Stimulated activated CD4-positive, alpha-beta T cell treated with anti-CD3 and anti-CD28 coated beads, Interleukin-2, amount 100 ng/mL, for 24 hours (primary cell): ENCODE measurements at places on chromosomes 16 and 17.

DNA sequence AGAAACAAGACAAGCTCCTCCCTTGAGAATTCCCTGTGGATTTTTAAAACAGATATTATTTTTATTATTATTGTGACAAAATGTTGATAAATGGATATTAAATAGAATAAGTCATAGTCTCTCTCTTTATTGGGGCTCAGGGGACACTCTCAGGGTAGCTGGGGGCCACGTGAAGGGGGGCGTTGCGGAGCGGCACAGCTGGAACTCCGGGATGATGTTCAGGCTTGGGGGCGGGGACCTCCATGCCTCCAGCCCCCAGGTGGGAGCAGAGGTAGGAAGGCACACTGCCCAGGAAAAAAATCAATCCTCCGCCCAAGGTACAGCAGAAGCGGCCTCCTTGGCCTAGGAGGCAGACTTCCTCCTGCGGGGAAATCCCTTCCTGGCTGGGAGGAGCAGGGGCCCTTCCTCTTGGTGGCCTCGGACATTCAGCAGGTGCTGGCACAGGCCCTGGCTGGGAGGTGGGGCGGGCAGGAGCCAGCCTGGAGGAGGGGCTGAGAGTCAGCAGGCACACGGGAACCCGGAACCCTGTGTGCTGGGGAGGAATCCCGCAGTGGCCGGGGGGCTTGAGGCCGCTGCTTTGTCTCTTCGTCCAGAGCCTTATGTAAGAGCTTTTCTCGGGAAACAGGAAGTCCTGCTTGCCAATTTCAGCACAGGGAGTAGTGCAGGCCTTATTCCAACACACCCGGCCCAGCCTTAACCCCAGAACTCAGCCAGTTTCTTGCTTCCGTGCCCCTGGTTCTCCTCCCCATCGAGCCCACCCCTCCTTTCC lies 591 bp upstream of the TNFSF13 start:
- DNase-seq = no peak

DNA sequence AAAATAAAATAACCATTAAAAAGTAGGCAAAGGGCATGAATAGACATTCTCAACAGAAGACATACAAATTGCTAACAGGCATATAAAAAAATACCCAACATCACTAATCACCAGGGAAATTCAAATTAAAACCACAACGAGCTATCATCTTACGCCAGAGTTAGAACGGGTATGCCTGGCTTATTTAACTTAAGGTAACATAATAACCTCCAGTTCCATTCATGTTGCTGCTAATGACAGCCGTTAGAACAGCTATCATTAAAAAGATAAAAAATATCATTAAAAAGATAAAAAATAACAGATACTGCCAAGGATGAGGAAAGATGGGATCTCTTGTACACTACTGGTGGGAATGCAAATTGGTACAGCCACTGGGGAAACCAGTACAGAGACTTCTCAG lies 89.3 kb downstream of the GAS7 start:
- no peak for DNase-seq

- DNase-seq = no peak
Measured at GRCh38 chr17:51699303-51699702, 439.0 kb downstream of the UTP18 start.

- DNase-seq = no peak
Measured at GRCh38 chr16:84205976-84206691, 15.2 kb downstream of the ADAD2 start.

DNA sequence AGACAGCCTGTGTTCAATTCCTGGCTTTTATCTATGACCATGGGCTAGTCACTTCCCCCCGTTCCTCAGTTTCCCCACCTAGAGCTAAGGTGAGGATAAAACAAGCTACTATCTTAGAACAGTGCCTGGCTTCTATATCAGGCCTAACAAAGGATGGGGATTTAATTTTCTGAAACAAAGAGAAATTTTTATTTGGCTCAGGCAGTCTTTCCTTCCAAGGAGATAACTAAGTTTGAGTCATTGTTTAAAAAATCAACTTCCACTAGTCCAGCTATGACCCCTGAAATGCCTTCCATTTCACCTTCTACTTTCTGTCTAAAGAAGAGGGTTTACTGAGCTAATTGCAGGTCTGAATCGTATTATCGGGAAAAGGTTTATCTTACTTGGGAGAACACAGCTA lies 99.0 kb downstream of the CMIP start:
- no peak for DNase-seq

GRCh38 chr16:50445621-50446555 lies 77.1 kb upstream of the BRD7 start:
- DNase-seq = no peak

GRCh38 chr17:29905086-29905878 lies 24.7 kb downstream of the SSH2 start:
- DNase-seq = no peak

DNA sequence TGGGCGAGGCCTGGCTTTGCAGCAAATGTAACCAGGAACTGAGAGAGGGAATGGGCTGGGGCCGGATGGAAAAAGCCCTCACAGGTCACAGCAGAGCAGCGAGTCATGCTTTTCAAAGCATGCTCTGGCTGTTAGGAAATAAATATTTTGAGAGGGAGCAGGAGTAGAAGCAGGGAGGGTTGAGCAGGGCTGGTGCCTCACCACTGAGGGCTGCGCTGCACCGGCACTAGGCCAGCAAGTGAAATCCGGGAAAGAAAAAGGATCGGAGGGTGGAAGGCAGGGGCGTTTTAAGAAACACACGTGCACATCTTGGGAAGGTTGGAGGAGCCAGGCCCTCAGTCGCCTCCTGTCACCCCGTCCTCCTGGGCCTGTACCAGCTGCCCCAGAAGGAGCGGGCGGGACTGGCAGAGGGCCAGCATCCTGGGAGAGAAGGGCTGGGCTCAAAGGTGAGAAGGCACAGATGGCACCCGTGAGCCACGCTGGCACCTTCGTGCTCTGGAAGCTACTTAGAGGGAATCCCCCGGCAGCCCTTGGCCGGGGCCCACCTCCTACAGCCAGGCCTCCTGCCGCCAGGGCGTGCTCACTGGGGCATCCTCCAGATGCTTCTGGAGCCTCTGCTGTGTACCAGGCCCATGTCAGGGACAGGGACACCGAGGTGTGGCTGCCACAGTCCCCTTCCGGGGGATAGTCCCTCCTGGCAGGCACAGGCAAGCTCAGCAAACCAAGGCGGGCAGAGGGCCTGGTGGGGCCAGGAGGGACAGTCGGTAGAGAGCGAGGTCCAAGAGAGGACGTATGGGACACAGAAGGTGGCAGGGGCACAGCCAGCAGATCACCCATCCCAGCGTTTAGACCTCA lies 71.5 kb upstream of the PLCG2 start:
- no peak for DNase-seq

DNA sequence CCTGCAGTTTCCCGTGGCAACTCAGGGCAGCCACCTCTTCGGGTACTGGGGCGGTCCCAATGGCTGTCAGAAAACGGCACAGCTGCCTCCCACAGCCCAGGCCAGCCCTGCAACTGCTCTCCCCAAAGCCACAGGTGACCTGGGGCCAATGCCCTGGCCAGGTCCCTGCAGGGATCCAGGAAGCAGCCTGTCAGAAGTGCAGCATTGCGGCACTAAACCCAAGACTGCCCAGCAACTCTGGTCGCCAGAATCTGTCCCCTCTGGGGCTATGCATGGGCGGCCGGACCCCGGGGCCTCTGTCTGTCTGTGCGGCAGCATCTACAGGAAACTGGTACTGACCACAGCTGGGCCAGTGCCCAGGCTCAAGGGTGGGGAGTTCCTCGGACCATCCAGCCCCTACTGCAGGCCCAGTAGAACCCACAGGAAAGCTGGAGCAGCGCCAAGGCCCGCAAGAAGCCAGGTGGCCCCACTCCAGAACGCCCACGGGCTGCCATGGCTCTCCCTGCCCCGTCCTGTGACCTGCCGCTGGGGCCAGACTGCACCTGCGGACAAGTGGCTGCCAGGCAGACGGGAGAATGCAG lies 5.5 kb downstream of the CYBC1 start:
- no peak for DNase-seq

DNA sequence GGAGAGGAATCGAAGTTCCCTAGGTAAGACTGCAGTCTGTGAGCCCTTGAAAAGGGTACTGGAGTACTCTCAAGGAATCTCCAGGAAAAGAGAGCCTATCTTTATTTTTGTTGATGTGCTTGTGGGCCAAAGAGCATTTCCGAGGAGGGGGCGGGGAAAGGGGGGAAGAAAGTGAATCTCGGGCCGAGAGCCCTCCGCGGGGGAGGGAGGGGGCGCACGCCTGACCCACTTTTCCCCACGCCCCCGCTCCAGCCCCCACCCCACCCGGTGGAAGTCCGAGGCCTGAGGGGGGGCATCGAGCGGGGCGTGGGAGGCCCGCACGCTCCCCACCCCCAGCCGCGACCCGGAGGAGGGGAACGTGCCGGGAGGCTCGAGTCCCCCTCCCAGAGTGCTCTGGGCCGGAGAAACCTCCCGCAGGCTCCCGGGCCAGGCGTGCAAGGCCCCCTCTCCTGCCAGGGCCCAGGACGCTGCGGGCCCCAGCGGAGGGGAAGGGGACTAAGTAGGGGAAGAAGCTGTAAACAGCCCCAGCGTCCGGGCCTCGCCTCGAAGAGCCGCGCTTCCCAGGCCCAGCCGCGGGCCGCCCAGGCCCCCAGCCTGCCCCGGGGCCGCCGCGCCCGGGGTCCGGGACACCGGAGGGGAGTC lies 444 bp downstream of the HELZ start:
- DNase-seq = peak; percentile 34

- no peak for DNase-seq
Measured at GRCh38 chr16:86107215-86107825, 208.4 kb downstream of the IRF8 start.

- no peak for DNase-seq
Measured at GRCh38 chr16:50781043-50781442, 39.2 kb downstream of the CYLD start.

GRCh38 chr17:72176516-72176851 lies 55.7 kb downstream of the SOX9 start:
- DNase-seq = no peak

DNA sequence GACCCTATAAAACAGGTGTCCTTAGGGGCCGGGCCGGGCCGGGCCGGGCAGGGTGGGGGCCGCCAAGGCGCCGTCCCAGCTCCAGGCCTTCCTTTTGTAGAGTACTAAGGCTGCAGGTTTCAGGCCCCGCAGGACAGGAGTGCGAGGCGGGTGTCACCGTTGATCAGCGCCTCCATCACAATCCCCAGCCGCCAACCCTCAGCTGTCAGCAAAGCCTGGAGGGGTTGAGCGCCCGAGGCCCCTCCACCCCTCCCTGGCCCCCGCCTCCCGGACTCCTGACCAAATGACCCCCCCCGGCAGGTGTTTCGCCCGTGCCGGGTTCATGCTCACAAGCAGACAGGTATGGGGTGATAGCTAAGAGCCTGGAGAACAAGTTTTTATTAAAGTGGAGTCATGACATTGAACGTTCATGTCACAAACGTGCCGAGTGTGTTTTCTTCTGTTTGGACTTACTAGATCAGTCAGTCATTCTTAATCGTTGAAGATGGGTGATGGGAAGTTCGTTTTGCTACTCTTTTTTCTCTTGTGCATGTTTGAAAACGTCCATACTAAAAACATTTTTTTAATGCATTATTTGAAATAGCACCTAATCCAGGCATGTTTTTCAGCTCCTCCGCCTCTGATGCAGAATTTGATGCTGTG lies 534 bp downstream of the ARL2BP start:
- DNase-seq = peak; percentile 38

GRCh38 chr17:27455236-27455913 lies 873 bp upstream of the KSR1 start:
- DNase-seq = no peak

DNA sequence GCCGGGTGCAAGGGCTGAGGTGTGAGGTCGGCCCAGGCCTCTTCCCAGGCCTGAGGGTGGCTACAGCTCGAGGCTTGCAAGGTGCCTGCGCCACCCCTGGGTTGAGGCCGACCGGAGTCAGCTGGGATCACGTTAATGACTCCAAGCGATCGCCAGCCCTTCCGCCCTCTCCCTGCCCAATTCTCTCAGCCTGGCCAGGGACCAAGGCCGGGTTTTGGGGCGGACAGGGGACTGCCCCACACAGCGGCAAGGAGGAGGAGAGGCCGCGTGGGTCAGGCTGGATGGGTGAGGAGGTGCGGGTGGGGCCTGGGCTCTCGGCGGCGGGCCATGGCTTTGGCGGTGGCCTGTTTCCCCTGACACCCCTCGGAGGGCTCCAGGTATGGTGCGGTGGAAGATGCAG lies 3.2 kb upstream of the WDR24 start:
- DNase-seq = no peak

- DNase-seq = peak; percentile 29
Measured at GRCh38 chr16:27177031-27177774, 26.1 kb upstream of the KDM8 start.

DNA sequence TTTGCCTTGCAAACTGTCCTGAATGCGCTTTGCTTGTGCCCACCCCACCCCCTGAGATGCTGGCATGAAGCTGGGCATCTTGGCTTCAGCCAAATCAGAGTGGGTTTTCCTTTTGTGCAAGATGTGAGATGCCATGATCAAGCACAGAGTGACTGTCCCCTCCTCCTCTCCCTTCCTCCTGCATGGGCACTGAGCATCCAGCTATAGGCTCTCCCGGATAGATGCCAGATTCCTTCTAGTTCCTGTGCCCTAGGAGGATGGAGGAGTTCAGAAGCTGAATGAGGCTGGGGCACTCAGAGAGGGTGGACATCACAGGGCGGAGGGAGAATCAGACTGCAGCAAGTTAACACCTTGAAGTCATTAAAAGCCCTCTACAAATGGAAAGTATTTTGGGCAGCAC lies 384.1 kb upstream of the CCL2 start:
- DNase-seq = no peak

DNA sequence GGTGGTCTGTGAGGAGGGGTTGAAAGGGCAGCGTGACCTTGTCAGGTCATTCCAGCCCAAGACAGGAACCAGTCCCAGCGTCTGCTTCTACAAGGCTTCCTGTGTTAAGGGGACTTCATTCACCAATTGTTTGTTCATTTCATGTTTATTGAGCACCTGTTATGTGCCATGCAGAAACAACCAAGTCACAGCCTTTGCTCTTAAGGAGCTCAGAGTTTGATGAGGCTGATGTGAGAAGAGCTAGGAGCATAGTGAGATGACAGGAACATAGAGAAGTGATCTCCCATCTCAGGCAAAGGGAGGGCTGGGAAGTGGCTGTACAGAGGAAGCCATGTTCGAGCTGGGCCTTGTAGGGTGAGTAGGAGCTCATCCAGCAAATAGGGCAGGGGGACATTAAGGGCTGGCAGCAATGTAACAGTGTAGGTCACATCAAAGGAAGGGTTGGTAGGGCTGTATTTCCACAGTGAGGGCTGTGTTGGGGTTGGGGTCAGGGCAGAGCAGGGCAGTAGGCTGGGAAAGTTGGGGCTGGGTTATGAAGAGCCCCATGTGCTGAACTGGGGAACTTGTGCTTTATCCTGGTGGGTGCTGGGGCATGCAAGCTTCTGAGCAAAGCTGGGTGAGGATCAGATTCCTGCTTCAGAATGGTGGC lies 79.8 kb downstream of the ARHGAP23 start:
- DNase-seq = no peak

GRCh38 chr17:9729034-9729650 lies 62.2 kb downstream of the DHRS7C start:
- DNase-seq = no peak

- DNase-seq = no peak
Measured at GRCh38 chr17:47267354-47267828, 13.8 kb downstream of the ITGB3 start.

- no peak for DNase-seq
Measured at GRCh38 chr16:14377326-14377725, 252.7 kb downstream of the PARN start.

GRCh38 chr16:84687715-84688114 lies 12.1 kb upstream of the USP10 start:
- no peak for DNase-seq

- peak; percentile 44 for DNase-seq
Measured at GRCh38 chr17:181245-182049, at the start of gene DOC2B. Gene DOC2B (minus strand): TSS chr17:181650. CDS start chr17:181479, 171 bp downstream.
